IPS-NIHi11 (cell line): ENCODE measurements at places on chromosomes 4 and X.

DNA sequence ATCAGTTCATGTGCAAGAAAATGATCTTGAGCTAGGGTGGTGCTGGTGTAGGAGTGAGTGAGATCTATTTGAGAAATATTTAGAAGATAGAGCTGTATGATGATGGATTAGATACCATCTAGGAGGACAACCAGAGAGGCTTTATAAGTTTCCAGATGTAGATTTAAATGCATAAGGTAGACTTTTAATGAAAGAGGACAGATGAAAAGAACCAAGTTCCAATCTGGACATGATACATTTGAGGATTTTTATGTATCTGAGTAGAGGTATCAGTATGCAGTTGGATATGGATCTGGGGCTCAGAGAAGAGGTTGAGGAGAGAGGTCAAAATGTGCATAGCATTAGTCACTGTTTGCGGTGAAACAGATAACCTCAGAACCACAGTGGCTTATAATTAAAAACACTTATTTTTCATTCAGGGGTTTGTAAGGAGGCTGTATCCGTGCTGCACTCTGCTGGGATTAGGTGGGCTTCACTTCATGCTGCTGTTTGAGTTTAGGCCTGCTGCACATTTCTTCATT is 348.7 kb downstream of the BMPR1B start:
- DNase-seq: no peak

- DNase-seq: no peak
These were observed 51.9 kb upstream of the XIAP start for GRCh38 chrX:123807835-123808416.

DNA sequence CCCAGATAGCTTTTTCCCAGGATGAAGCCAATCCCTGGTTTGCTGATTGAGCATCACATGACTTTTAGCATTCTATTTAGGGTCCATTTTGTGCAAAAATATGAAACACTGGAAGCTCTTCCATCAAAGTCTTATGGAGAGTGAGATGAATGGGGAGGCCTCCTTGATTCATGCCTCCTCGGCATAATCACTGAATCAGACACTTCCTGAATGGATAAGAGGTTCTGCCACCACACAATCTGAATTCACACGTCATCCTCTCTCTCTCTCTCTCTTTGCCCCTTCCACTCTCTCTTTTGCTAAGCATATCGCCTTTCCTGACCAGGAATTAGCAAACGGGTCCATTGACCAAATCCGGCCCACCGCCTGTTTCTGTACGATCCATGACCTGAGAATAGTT is 68.7 kb downstream of the CRMP1 start:
- no peak for DNase-seq

DNA sequence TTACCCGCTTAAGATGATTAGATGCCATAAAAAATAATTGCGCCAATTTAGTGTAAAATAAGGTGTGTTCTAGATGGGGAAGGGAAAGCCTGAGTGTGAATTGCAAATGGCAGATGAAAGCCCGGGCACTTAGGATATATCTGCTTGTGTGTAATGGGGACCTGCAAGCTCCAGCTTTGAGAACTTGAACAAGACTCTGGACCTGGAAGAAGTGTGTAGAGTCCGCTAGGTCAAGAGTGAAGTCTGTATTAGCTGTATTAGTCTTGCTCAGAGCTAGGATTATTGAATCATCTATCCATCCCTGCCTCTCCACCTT is 4.2 kb downstream of the NEUROG2 start:
- DNase-seq: no peak

- no peak for DNase-seq
These were observed 617.9 kb downstream of the BCOR start for GRCh38 chrX:39479856-39480255.

GRCh38 chr4:41512596-41512995 is 25.4 kb upstream of the LIMCH1 start:
- no peak for DNase-seq

GRCh38 chr4:24121395-24122175 is 231.7 kb upstream of the PPARGC1A start:
- no peak for DNase-seq
